GM19239 (cell line): ENCODE measurements at places on chromosomes 12 and 14.

- no peak for DNase-seq
These were observed 5.5 kb downstream of the CCDC92 start for GRCh38 chr12:123967121-123967586.

DNA sequence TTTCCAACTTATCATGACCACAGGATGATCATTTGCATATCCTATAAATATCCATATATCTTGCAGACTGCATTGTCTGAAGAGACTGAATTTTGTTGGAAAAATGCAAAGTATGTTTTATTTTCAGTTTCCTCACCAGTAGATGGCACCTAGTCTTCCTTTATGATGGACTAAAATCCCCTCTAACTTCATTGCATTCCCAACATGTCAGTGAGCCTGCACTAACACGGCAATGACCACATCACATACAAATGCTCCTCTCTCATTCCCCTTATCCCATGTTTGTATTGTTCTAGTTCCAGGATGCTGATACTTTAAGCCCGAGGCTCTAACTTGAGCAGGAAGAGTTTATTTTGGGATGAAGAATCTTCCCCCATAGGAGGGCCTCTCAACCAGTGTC, 24.7 kb upstream of the MYBPC1 start:
- DNase-seq: no peak

DNA sequence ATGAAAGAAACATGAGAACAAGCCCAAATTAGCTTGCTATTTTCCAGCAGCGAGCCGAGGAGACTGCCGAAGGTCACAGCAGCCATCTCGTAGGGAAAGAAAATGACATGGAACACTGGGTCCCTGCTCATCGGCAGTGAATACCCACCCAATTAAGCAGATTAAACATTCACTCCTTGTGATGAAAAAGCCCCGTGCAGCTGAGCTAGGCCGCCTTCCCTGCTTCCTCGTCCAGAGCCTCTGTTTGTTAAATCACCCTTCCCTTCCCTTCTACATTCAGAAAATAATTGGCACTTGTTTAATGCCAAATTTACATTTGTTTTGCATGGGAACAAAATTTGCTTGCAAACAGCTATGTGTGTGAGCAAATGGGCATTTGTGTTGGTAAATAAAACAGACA, 342.5 kb downstream of the RMST start:
- no peak for DNase-seq

DNA sequence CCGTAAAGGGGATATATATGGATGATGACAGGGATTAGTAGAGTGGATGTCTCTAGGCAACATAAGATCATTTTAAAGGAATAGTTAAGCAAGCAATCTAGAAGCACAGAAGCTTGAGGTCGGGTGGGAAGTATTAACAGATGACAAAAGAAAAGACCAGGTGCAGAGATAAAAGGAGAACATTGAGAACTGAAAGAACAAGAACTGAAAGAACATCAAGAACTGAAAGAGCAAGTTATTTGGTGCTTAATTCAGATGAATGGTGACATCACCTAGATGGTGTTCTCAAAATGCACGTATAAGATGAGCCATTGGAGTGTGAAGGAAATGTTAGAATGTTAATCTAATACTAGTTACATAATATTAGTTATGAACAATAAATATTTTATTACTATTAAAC, 224.0 kb upstream of the PDE3A start:
- DNase-seq: no peak

DNA sequence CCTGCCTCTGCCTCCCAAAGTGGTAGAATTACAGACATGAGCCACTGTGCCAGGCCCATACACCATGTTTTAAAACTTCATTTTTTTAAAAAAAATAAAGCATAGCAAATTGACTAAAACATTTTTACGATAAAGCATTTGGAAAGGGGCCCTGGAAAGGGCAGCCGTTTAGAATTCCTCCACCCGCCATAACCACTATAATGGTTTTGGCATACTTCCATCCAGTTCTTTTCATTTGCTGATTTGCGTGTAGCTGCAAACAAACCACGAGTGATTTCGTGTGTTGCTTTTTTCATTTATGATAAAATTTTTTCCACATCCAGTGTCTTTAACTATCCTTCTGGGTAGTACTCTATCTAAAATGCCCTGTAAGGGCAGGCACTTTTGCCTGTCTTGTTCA, 91.8 kb upstream of the RIN3 start:
- DNase-seq: no peak

- no peak for DNase-seq
These were observed 2.7 kb downstream of the BHLHE41 start for GRCh38 chr12:26122061-26122680.

GRCh38 chr12:116065606-116066005, 211.9 kb downstream of the MED13L start:
- no peak for DNase-seq

DNA sequence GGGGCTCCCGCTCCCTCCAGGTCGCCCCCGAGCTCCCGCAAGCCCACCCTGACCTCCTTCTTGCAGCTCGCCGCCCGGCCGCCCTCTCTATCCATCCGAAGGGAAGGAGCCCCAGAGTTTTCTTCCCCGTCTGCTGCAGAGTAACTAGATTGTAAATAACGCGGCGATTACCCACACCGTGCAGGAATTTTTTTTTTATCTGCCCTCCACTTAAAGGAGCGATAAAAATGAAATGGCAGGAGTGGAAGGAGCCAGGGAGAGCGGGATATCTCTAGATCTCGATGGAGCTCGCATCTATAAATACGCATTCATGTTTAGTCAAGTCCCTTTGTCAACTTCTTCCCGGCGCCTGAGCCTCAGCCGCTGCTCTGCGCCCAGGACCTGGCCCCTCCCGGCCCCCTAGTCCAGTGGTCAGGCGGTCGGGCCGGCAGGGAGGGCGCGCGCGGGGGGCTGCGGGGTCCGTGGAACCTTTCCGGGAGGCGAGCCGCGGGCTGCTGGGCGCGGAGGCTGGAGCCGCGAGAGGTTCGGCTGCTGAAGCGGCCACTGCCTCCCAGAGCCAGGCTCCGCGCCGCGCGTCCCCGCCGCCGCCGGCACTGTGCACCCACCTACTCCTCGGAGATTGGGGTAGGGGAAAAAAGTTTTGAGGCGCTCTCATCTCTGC, 386.0 kb downstream of the BCAT1 start:
- no peak for DNase-seq

- DNase-seq: peak; percentile 45
These were observed at the start of gene ASPG for GRCh38 chr14:104085032-104085888. Gene ASPG (plus strand): TSS chr14:104085700. CDS start chr14:104085771, 71 bp downstream.

GRCh38 chr14:41875116-41875515, 268.4 kb downstream of the LRFN5 start:
- no peak for DNase-seq

DNA sequence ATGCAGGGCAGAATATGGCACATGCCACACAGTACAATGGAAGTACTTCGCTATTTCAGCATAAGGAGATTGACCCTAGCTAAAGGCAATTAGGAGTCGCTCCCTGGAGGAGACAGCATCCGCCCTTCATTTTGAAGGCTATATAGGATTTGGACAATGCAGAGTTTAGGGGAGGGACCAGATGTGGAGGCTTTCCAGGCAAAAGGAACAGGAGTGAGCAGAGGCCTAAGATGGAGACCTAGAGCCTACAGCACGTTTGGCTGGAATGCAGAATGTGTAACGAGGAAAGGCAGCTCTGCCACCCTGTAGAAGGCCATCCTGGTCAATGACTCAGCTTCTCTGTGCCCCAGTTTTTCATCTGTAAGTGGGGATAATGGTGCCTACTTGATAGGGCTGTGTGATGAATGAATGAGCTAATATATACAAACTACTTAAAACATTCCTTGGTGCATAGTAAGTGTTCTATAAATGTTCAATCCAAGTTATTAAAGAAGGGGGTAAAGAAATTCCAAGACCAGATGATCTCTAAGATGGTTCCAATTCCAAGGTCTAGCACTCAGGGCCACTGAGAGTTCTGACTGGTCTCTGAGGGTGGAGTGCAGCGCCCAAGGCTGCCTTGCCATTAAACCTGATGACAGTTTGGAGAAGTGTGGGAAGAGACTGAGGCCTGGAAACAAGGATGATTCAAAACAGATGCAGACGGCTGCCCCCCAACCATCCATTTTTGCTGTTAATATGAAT, 54.3 kb upstream of the FRMD6 start:
- no peak for DNase-seq

GRCh38 chr14:28303248-28303647, 463.3 kb upstream of the FOXG1 start:
- DNase-seq: no peak

- DNase-seq: no peak
These were observed 21.3 kb upstream of the SUPT16H start for GRCh38 chr14:21405097-21405496.

GRCh38 chr14:95091581-95091980, 65.7 kb downstream of the DICER1 start:
- DNase-seq: no peak

DNA sequence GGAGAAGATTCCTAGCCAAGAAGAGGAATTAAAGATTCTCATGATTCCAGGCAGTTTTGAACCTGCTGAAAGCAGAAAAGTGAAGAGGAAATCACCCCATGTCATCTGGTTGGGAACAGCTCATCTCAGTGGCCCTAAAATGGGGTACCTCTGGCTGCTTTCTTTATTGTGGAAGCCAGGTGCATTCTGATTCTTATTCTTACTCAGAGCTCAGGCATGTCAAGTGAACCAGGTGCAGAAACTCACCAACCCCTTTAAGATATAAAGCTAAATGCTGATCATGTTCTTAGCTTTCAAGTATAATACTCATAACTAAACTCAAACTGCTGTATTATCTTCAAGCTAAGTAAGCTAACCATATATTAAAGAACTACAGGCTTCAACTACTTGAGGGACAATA, 253.9 kb upstream of the ARID2 start:
- no peak for DNase-seq

GRCh38 chr14:88005050-88005481, at the start of gene GPR65:
Gene GPR65 (plus strand): TSS chr14:88005135. CDS start chr14:88010848, 5,713 bp downstream.
- no peak for DNase-seq

DNA sequence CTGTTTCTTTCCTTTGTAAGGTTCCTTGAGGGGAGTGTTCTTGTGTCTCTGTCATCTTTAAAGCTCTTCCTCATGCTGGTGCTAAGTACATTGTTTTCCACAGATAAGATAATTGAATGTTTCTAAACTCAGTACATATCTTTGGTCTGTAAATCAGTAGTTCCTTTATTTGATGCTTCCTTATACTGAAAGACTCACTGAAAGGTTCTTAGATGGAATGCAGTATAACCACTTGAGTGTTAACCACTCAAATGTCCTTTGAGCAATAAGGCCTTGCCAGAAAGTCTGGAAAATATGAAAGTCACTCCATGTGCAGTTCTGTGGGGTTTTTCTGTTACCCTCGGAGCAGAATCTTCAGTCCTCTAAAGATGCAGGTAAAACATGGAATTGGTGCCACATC, 23.0 kb upstream of the RNU6-8 start:
- DNase-seq: no peak

DNA sequence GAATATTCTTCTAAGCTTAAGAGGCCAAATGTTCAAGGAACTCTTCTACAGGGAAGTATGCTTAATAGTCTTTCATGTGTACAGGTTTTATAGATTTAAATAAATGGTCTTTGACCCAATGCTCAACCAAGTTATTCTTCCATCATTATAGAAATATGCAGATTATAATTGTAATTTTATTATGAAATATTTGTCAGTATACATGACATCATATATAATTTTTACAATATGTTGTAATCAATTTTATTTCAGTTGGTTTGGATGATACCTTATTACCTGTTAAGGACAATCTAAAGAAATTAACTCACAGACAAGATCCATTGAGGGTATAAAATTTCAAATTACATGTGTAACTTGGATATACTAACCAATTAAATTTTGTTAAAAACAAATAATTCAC, 1278.3 kb downstream of the SLC16A7 start:
- no peak for DNase-seq

DNA sequence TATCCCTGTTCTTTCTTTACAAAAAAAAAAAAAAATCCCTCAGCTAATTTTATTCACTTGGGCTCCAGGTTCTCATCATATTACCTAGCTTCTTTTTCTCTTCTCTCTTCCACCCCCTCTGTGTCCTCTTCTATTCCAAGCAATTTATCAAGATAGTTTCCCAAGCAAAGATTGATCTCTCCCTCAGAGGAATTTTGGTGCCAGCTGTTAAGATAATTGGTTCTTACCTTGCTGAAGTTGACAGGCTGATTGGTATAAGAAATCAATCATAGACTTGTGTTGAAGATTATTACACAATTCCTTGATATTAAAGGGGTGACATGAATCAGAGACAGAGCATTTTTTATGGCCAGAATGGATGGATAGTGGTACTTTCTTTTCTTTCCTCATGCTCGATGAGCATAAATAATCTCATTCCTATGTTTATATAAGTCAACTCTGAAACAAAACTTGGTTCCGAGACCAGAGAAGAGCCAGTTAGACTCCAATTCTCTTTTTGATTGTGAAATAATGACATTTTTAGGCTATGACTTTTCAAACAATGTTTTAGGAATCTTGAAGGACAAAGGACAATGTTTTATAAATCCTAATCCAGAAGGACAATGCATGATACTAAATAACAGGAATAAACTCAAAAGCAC, 264.1 kb upstream of the PRKD1 start:
- no peak for DNase-seq

- DNase-seq: no peak
These were observed 131.3 kb downstream of the TBC1D30 start for GRCh38 chr12:64955746-64956145.

DNA sequence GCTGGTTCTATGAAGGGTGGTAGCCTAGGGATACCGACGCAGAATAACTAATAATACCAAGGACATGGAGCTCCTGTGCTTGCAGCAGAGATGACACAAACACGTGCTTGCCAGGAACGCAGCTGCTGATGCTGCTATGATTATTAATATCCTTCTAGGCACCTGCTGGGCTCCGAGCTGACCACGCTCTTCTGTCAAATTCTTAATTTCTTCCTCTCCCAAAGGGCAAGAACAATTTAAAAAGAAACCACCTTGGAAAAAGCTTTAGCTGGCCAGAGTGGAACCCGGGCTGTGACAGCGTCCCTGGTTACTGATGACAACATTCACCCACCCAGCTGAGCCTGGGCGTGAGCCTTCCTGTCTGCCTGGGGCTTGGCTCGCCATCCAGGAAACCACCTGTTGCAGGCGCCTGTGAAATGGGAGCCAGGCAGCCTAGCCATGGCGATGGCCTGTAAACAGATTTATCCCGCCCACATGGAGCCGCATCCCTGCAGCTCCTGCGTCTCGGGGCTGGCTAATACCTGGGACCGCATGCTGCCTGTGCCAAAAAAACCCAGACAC, 28.8 kb downstream of the CLMN start:
- no peak for DNase-seq

- no peak for DNase-seq
These were observed 89.1 kb downstream of the ADGRD1 start for GRCh38 chr12:131042834-131043245.

- no peak for DNase-seq
These were observed 18.0 kb downstream of the ACIN1 start for GRCh38 chr14:23076785-23077408.

GRCh38 chr12:106333756-106334155, 23.8 kb upstream of the POLR3B start:
- no peak for DNase-seq
